ENCODE measurements at places on chromosomes 6 and 20.

- DNase-seq, result no peak
Measured at GRCh38 chr20:4708856-4709255, 12.9 kb upstream of the PRND start.

- no peak for DNase-seq
Measured at GRCh38 chr6:44029444-44030185, 97.6 kb downstream of the MRPL14 start.

- DNase-seq, result no peak
Measured at GRCh38 chr6:169427856-169428255, 174.2 kb upstream of the THBS2 start.

DNA sequence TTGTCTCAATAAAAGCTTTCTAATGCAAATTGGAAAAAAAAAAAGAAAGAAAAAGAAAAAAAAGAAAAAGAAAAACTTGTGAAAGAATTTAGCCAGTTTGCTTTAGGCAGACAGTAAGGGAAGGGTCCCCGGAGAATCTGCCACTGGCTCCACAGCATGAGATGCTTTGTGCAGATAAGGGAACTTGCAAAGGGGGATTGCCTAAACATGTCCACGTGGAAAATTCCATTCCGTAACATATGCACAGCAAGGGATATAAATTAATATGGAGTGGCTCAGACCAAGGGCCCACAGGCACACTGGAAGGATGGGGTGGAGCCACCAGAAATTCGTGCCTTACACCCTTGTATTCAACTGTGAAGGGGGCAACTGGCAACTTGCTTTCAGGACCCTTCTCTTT is 45.4 kb downstream of the MKKS start:
- DNase-seq, result no peak

- DNase-seq, result no peak
Measured at GRCh38 chr20:1306316-1307135, 22.4 kb downstream of the SDCBP2 start.

All from ecto neural progenitor cell (in vitro differentiated cells).